Activated CD4-positive, alpha-beta memory T cell treated with anti-CD3 and anti-CD28 coated beads for 36 hours (primary cell): ENCODE measurements at places on chromosomes 4 and X. TPM values are rescaled to one million over a fixed set of nuclear protein-coding genes. Genes with fewer than 3 reads are reported as not detected.

DNA sequence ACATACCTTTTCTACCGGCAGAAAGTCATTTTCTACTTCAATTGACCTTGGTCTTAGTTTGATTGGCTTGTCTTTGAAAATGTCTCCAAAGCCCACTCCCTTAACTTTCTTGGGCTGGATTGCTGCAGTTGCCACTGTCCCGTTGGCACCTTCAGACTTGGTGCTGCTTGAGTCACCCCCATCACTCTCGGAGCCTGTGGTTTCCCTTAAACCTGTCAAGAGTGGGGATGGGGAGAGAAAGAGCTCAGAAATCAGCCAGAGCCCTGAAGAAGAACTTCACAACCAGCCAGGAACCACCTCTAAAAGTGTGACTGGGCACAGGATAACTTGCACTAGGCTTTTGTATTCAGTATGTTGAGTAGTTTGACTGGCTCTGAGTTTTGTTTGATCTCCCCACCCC lies 168.5 kb upstream of the MAP3K15 start:
- peak; percentile 51 for DNase-seq

DNA sequence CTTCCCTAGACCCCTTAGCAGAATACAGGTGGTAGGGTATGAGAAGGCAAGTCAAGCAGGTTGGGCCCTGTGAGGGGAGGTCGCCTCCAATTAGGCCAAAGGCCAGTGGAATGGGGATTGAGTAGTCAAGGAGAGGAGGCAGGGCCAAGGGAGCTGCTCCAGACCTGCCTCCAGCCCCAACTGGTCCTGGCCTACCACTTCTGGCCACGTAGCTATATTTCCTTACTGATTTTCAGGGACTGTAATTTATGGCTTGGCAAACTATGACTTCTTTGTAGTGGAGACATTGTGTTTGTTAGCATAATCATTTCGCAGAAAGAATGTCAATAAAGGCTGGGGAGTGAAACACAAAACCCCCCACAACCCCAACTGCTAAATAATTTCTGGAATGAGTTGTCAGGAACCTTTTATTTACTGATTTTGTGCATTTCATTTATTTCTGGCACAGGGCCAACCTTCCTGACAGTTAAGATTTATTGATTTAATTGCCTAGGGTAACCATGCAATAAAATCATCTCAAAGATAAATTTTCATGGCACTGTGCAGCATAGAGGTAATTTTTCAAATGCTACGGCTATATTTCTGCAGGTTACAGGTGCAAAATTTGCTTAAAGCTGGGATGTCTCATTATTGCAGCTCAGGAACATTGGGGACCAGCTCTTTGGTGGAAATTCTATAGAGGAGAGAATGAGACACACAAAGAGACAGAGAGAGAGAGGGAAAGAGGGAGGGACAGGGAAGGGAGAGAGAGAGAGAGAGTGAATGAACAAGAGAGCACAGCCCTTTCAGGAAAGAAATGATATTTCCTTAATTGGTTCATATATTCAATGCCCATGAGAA lies 494.9 kb downstream of the IDS start:
- no peak for DNase-seq

DNA sequence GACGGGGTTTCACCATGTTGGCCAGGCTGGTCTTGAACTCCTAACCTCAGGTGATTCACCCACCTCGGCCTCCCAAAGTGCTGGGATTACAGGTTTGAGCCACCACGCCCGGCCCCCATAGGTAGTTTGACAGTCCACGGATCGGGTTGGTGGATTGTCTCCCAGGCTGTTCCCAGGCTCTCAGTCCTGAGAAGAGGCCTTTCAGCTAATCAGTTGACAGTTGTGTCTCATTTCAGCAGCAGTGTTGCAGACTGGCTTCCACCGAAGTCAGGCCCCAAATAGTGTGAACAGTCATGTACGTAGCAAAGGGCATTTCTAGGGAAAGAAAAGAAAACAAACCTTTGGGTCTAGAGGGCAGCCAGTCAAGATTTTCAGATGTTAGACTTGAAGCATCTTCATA lies 102.4 kb upstream of the TLR3 start:
- DNase-seq, result no peak

DNA sequence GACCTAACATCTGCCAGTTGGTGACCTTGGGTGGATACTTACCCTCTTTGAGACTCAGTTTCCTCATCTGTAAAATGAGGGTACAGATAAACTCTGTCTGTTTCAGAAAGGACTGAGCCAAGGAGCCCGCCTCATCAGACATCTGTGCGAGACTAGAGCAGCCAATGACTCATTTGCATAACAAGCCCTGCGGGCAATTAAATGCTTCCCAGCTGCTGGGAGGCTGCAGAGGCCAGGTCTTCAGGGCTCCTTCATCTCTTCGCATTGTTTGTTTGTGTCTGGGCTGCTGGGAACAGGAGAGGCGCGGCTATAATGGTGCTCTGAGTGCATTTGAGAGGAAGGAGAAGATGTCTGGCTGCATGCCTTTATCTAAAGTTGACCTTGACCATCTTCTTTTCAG lies 85.0 kb downstream of the ADRA2C start:
- DNase-seq, result no peak

- DNase-seq, result no peak
Measured at GRCh38 chrX:87895421-87895820, 377.8 kb downstream of the KLHL4 start.

- DNase-seq, result no peak
Measured at GRCh38 chr4:107120661-107121060, 84.5 kb upstream of the DKK2 start.

DNA sequence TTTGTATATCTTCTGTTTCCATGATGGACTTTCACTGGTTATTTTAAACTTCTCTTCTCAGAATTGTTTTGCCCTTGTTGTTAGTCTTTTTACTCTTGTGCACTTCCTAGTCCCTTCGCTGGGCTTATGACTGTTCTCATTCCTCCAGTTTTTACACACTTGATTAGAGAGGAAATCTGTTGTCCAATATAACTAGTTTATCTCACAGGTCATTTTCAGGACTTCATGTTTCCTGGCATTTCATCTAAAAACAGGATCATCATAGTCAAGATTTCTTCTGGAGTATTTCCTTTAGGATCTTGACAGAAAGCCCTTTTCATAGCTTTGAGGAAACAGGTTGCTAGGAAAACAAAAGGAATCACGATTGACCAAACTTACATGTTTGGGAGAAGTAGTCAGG lies 3.0 kb downstream of the FNIP2 start:
- DNase-seq, result no peak

DNA sequence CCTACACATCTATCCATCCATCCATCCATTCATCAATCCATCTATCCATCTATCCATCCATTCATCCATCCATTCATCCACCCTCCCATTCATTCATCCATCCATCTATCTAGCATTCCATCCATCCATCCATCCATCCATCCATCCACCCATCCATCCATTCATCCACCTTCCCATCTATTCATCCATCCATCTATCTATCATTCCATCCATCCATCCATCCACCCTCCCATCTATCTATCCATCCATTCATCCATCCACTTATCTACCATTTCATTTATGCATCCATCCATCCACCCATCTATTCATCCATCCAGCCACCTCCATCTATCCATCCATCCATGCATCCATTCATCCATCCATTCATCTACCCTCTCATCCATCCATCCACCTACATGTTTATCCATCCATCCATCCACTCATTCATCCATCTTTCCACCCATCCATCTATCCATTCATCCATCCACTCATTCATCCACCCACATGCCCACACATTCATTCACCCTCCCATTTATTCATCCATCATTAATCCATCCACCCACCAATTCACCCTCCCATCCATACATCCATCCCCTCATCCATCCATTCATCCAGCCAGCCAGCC lies 258.5 kb downstream of the CRLF2 start:
- no peak for DNase-seq

GRCh38 chr4:102862016-102862415 lies 6.8 kb upstream of the CISD2 start:
- no peak for DNase-seq

GRCh38 chr4:43112139-43112538 lies 219.6 kb downstream of the GRXCR1 start:
- DNase-seq, result no peak

DNA sequence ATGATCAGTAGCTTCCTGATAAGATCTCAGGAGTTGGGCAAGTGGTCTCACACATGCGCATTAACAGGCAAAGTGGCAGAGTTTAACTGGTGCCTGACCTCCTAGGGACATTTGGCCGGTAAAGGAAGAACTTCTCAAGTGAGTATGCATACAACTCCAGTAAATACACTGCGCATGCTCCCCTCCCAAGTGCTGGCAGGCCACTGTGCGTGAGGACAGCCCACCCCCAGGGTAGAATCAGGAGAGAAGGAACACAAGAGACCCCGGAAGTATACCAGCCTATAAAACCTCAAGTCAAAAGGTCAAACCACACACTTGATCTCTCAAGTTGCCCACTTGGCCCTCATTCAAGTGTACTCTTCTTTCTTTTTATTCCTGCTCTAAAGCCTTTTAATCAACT lies 225.5 kb upstream of the ANKRD50 start:
- DNase-seq, result no peak

DNA sequence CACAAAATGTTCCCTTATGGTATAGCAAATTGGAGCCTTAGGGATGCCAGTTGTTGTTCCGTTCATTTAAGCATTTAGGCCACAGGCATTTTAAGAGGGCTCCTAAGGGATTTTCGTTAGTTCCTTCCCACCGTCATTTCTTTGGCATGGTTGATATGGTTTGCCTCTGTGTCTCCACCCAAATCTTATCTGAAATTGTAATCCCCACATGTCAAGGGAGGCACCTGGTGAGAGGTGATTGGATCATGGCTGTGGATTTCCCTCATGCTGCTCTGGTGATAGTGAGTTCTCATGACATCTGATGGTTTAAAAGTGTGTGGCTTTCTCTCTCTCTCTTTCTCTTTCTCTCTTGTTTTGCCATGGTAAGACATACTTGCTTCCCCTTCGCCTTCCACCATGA lies 104.1 kb downstream of the ASB9 start:
- DNase-seq, result no peak

GRCh38 chr4:107247738-107248137 lies 211.6 kb upstream of the DKK2 start:
- no peak for DNase-seq

DNA sequence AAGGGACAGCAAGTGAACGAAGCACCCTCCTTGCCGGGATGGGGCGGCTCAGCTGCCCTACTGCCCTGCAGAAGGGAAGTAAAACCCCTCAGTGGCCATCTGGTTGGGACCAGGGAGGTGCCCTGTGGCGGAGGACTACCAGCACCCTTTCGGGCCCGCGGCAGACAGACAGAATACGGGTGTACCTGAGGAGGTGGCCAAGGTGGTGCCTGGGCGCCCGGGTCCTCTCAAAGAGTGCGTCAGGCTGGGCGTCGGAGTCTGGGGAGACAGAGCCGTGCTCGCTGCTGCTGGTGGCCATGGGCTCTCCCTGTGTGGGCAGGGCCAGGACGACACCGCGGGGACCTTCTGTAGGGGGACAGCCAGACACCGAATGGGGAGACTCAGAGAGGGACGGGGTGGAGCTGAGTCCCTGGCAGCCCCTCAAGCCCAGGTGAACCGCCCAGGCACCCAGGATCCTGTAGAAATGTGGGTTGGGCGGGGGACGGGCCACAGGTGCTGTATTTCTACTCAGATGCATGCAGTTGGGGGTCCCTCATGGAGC lies 29.7 kb downstream of the PDHA1 start:
- DNase-seq, result peak; percentile 9

GRCh38 chr4:24032371-24032989 lies 142.6 kb upstream of the PPARGC1A start:
- DNase-seq, result no peak

- no peak for DNase-seq
Measured at GRCh38 chr4:130146773-130147172, 1050.8 kb downstream of the C4orf33 start.

- peak; percentile 57 for DNase-seq
Measured at GRCh38 chr4:162163892-162164759, at the start of gene FSTL5. Gene FSTL5 (minus strand): TSS chr4:162164000. CDS start chr4:162111396, 52,604 bp downstream.

GRCh38 chrX:130676861-130677260 lies 226.1 kb downstream of the ENOX2 start:
- no peak for DNase-seq

GRCh38 chr4:103719105-103719829 lies 518 bp downstream of the TACR3 start:
- DNase-seq, result no peak

GRCh38 chr4:2829933-2830451 lies 13.7 kb upstream of the ADD1 start:
- DNase-seq, result no peak

- no peak for DNase-seq
Measured at GRCh38 chrX:617401-617800, 13.2 kb upstream of the SHOX start.

- no peak for DNase-seq
Measured at GRCh38 chr4:120692964-120693363, 229.6 kb downstream of the PRDM5 start.

DNA sequence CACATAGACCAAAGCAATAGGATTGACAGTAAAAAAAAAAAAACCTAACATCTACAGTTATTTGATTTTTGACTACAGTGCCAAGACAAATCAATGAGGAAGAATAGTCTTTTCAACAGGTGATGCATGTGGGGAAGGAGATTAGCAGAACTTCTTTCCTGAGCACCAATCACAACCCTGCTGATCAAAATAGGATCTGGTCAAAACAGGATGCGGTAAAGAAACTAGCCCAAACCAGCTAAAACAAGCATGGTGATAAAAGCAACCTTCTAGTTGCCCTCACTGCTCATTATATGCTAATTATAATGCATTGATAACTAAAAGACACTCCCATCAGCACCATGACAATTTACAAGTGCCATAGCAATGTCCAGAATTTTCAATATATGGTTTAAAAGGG lies 667.5 kb downstream of the GRXCR1 start:
- DNase-seq, result no peak

GRCh38 chr4:15110120-15110571 lies 107.9 kb downstream of the CPEB2 start:
- DNase-seq, result no peak

- no peak for DNase-seq
Measured at GRCh38 chr4:11494232-11494631, 65.5 kb upstream of the HS3ST1 start.

The GC gene
- not detected for total RNA-seq

The ASB12 gene
- total RNA-seq, result not detected

The RBM46 gene
- total RNA-seq, result not detected

The HERC6 gene
- total RNA-seq, result 12.4 TPM

The ETDB gene
- not detected for total RNA-seq

The GAGE13 gene
- not detected for total RNA-seq

The NWD2 gene
- total RNA-seq, result not detected

The F8 gene
- total RNA-seq, result 8.9 TPM
